ENCODE measurements at places on chromosomes 7 and 10.

- DNase-seq: no peak
Observed at GRCh38 chr7:150376560-150376959, 2.6 kb upstream of the ZNF775 start.

DNA sequence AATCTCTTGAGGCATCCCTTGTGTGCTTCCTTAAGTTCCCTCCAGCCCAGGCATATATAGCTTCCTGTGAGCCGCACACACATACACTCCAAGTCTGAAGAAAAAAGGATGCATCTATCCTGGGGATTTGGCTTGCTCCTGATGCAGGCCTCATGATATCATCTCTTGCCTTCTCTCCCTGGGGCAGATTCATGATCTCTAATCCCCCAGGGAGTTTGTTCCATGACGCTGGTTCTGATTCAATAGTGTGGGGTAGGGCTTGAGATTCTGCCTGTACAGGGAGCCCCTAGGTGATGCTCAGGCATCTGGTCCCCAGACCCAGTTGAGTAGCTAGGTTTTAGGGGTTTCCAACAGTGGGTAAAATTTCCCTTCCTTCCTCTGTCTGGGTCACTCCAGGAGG, 1.5 kb downstream of the PON1 start:
- no peak for DNase-seq

DNA sequence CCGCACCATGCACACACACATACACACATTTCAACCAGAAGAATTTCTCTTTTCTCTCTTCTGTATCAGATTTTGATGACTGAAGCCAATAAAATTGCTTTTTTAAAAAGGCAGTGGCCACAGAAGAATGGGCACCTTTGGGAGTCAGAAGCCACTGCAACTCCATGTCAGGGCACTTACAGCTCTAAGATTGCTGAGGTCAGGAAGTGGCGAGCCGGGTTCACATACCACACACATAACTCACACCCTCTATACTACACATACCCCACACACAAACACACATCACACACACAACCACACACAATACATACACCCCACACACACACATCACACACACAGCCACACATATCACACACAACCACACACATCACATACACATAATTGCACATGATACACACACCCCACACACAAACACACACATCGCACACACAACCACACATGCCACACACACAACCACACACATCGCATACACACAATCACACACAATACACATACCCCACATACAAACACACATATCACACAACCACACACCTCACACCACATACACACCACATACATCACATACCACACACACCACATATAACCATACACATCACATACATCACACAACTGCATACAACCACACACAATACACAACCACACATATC, 31.2 kb downstream of the GPRIN2 start:
- DNase-seq: no peak

DNA sequence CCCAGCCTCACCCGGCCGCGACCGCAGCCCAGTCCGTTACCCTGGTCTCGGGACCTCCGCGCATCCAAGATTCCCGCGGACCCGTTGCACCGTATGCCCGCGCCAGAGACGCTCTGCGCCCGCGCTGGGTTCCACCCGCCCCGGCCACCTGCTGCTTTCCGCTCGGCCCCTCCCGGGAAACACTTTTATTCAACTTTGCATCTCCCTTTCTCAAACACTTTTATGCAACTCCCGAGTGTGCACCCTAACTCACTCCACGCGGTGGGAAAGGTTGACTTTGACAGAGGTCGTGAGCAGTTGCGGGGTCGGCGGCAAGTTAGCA, at the start of gene ODAD2:
Gene ODAD2, minus strand, starts transcription at position 126 of the 322 bp plus-strand sequence. CDS start 3,937 bp downstream, outside the sequence.
- no peak for DNase-seq

- DNase-seq: no peak
Observed at GRCh38 chr10:99172128-99172738, 63.4 kb downstream of the HPSE2 start.

DNA sequence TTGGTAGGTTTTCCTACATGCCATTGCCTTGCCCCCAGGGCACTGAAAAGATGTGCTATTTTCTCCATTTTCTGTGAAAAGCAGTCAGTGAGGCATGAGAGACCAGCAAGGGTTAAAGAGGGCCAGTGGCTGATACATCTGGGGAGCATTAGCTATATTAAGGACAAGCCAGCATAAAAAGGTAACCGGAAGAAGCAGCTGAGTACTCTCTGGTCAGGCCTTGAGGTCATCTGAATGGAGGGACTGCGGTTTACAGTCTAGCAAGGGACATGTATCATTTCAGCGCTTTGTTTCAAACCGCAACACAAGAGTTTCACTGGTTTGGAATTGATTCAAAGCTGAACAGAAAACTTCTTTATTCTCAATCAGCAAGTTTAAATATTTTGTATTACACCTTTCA, 120.4 kb downstream of the EPDR1 start:
- no peak for DNase-seq

DNA sequence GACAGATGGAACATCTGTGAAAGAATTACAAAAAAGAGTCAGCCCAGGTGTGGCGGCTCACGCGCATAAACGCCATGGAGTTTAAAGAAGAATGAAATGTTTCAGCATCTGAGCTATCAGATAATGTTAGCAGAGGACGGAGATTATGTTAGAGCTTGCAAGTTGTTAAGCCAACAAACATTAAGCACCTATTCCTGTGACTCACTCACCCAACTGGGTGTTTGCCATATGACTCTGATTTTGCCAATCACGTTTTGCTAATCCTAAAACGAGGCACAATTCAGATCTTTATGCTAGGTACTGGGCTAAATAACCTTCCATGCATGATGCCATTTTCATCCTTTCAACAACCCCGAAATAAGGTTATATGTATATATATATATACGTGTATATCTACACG, 29.0 kb upstream of the CCNY start:
- no peak for DNase-seq

DNA sequence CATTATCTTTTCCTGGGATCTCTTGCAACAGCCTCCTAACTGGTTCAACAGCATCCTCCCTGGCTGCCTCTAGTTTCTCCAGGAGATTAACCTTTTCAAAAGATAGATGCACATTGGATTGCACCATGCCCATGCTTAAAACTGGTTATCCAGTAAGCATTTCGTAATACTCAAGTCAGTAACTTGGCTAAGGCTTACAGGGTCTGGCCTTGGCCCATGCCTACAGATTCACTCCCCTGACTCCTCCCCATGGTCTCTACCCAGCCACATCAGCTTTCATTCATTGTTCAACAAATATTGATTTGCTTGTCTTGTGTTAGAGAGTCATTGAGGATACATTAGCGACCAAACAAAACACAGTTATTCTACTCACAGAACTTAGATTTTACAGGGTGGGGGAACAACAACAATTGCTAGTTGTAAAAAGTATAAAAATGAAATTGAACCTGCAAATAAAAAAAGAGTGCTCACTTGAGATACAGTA, 1.8 kb upstream of the KIF20B start:
- DNase-seq: no peak
